ENCODE measurements at places on chromosomes 11 and 22.

DNA sequence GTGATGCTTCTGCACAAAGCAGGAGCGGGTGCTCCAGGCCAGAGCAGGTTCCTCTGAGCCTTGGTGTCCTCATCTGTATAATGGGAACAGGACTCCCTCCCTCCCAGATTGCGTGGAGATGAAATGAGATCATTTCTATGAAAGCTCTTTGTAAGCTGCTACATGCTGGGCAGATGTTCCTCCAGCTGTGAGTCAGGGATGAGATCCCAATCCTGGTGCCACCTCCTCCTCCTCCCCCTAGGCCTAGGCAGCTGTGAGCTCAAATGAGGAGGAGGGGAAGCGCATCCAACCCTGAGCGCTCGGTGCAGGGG lies 7.0 kb upstream of the CABP2 start:
- no peak for DNase-seq

DNA sequence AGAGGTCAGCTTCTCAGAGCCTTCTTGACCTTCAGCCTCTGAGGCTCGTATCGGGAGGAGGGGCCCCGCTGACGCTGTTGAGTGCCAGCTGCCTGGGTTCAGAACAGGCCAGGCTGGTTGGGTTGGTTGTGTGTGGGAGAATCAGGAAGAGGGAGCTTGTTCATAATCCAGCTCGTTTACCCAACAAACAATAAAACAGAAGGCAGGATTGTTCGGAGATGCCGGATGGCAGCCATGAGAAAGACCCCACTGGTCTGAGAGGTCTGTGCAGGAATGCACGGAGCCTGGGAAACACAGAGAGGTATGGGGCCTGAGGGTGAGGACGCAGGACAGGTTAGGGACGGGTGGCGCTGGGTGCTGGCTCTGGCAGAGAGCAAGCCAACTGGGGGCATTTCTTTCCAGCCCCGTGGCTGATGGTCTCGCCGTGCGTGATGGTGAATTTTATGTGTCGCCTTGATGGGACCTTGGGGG lies 31.6 kb upstream of the SHANK2 start:
- no peak for DNase-seq

DNA sequence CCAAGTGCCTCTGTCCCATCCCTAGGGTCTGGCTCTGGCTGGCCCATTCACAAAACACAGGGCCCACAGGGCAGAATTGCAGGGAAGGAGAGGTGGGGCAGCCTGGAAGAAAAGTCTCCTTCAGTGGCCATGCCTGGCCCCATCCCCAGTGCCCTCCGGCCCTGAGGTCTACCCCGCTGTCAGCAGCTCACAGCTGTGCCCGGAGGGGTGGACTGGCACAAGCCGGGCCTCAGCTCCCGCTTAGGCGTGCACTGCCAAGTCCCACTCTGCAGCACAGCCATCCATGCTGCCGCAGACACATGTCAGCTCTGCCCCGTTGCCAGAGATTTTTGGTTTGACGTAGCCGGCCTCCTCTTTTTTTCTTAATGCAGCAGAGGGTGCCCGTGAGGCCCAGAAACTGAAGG lies 3.9 kb upstream of the SCN2B start:
- peak; percentile 93 for DNase-seq

DNA sequence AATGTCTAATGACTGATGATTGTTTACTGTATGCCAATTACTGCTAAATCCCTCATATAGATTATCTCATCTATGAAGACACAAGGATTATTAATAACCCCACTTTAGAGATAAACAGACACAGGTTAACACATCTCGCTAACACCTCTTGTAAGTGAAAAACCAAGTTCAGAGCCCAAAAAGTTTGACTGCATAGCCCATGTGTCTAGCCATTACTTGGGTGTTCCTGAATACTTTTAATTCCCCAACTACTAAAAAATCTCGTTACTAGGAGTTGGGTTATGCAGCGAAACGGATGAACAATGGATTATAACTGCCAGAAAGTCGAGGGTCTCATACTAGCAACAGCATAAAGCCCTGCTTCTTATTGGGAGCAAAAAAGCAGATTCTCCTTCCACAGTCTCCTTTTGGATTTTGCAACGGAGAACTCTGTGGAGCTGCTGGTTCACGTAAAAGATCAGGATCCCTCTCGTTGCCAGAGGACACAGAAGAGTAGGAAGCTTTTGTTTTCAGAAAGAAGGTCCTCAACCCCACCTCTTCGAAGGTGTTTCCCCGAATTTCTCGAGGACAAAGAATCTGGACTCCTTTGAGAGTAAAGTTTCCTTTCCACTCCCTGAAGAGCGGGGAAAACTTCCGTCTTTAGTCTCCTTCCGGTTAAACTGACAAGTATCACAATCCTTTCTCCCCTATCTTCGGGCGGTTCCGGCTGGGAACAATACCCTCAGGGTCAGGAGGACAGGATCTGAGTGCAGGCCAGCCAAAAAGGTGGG lies 979 bp downstream of the ZBED5 start:
- peak; percentile 90 for DNase-seq

GRCh38 chr22:34334893-34335292 lies 414.6 kb upstream of the LARGE1 start:
- peak; percentile 18 for DNase-seq

DNA sequence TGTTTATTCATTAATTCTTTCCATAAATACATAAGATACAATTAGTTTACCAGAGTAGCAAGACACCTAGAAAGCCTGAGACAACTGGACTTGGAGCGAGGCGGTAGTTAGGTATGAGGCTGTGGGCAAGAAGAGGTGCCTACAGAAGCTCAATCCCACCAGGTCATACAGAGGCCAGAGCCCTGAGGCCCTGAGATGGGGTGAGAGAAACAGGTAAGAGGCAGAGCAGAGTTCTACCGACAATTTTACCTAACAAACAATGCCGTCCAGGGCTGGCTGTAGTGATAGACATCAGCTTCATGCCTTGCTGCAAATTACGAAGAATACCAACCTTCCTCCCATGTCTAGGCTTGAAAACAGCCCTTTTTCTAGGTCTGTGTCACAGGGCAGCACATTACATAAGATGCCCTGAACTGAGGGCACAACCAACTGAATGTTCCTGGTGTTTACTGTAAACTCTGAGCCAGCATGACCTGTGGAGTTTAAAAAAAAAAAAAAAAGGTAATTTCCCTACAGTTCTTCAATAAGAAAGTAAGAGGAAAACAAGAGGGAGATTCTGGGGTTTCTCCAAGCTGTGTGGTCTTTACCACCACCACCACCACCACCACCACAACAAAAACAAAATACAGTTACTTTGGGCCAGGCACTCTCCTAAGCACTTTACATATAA lies 105.8 kb downstream of the GAB2 start:
- no peak for DNase-seq

DNA sequence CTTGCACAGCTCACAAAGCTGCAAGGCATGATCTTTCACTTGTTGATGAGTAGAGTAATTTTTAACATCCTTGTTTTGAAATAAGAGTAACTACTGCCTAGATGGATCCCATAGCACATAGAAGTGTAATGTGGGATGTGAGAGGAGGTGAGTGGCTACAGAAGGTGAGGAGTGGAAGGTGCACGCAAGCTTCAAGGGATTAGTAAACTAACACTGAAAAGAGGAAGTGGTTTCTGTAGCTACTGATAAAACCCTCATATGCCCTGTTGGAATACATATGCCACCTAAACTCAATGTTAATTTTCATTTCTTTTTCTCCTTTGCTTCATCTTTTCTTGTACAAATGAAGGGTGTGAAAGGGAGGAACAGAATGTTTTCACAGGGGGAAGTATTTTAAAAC lies 22.0 kb upstream of the CTSC start:
- DNase-seq, result no peak

DNA sequence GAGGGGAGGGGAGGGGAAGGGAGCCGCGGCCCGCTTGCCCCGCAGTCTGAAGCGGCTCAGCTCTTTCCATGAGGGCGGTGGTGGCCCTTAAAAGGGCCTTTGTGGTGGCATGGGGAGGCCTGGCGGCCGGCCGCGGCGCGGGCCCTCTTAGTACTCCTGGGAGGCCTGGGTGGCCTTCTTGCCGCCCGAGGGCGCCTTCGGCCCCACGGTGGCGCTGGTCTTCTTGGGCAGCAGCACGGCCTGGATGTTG lies 6.9 kb downstream of the DPAGT1 start:
- peak; percentile 90 for DNase-seq

GRCh38 chr11:89540826-89541225 lies 49.7 kb upstream of the NOX4 start:
- no peak for DNase-seq

All from eye (tissue), 1 donor.